Naive B cell (primary cell): ENCODE measurements at places on chromosomes 2 and 18. TPM values are rescaled to one million over a fixed set of nuclear protein-coding genes. Genes with fewer than 3 reads are reported as not detected.

DNA sequence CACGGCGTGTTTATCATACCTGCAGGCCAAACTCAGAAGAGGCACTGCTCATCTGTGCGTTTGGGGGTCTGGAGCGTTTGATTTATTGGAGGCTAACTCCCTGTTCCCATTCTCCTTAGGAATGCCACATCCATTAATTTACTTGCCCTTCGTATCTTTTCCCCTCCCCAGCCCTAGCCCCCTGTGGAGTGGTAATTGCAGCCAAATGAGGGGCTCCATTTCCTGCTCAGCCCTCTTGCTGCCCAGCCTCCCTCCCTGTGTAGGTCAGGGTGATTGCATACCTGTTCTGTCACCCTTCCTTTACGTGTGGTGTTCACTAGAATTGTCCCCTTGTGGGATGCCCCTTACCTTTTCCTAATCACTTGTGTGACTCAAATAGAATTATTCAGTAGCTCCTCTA is 120.4 kb downstream of the MAP3K20 start:
- no peaks in the 10 kb centered on the region for H3K4me1 ChIP-seq
- no peak for DNase-seq
- no peaks in the 10 kb centered on the region for H3K27me3 ChIP-seq
- peaks cover 10% of the 10 kb centered on the region for H3K36me3 ChIP-seq

- H3K36me3 ChIP-seq = no peaks in the 10 kb centered on the region
- H3K27ac ChIP-seq = no peak overlapping the region
- peaks cover 53% of the 10 kb centered on the region for H3K27me3 ChIP-seq
- H3K4me3 ChIP-seq = peak overlapping the region; percentile 28
- DNase-seq = no peak
These were observed 868 bp downstream of the CGREF1 start for GRCh38 chr2:27117995-27118524.

DNA sequence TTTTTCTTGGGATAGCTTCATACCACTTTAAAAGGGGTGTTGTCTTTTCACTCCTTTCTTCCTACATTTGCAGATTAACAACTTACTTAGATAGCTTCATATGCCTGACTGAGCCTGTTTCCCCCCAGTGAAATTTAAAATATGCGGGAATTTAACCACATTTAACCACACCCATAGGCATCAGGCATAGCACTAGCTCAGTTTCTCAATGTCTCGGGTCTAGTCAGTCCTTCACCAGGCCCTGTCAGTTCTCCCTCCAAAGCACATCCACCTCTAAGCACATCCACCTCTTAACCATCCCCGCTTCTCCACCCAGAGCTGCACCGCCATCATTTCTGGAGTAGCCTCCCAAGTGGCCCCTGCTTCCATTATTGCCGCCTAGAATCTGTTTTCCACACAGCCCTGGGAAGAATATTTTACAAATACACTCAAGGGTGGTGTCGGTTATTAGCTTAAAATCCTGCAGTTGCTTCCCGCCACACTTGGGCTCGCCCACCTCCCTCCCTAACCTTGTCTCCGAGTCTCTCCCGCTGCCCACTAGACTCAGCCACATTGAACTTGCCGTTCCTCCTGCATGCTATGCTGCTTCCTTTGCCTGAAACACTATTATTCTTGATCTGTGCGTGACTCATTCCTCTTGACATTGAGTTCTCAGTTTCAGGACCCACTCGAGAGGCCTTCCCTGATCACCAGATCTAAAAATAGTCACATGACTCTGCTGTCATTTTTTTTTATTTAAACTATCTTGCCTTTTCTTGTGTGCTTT is 68.3 kb downstream of the SPTBN1 start:
- no peak for DNase-seq
- H3K36me3 ChIP-seq = no peaks in the 10 kb centered on the region
- H3K4me1 ChIP-seq = peaks cover 6% of the 10 kb centered on the region

GRCh38 chr2:149562324-149562723 is 25.3 kb downstream of the MMADHC start:
- H3K36me3 ChIP-seq = no peaks in the 10 kb centered on the region
- peaks cover 5% of the 10 kb centered on the region for H3K27me3 ChIP-seq
- H3K4me1 ChIP-seq = no peaks in the 10 kb centered on the region
- no peak overlapping the region for H3K27ac ChIP-seq

DNA sequence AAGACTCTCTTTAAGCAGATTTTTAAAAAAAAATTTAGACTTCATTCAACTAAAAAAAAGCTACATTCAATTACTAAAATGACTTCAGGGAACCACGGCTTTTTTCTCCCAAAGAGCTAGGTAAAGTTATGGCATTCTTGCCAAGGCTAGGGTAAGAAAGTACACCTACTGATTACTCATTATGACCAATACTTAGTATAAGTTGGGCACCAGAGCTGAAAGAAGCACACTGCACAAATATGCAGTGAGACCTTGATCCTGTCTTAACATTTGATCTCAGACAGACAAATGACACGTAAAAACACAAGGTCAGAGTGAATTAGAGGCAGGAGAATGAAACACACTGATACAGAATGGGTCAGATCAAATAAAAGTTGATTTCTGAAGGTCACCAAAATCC is 88.7 kb downstream of the THADA start:
- H3K27ac ChIP-seq = no peak overlapping the region
- no peak for DNase-seq
- no peaks in the 10 kb centered on the region for H3K4me1 ChIP-seq
- H3K4me3 ChIP-seq = no peak overlapping the region
- H3K27me3 ChIP-seq = no peaks in the 10 kb centered on the region

- no peak for DNase-seq
- H3K27ac ChIP-seq = no peak overlapping the region
- H3K27me3 ChIP-seq = peaks cover 44% of the 10 kb centered on the region
- no peak overlapping the region for H3K4me3 ChIP-seq
- peaks cover 6% of the 10 kb centered on the region for H3K4me1 ChIP-seq
These were observed 2.7 kb upstream of the PID1 start for GRCh38 chr2:229273723-229274338.

DNA sequence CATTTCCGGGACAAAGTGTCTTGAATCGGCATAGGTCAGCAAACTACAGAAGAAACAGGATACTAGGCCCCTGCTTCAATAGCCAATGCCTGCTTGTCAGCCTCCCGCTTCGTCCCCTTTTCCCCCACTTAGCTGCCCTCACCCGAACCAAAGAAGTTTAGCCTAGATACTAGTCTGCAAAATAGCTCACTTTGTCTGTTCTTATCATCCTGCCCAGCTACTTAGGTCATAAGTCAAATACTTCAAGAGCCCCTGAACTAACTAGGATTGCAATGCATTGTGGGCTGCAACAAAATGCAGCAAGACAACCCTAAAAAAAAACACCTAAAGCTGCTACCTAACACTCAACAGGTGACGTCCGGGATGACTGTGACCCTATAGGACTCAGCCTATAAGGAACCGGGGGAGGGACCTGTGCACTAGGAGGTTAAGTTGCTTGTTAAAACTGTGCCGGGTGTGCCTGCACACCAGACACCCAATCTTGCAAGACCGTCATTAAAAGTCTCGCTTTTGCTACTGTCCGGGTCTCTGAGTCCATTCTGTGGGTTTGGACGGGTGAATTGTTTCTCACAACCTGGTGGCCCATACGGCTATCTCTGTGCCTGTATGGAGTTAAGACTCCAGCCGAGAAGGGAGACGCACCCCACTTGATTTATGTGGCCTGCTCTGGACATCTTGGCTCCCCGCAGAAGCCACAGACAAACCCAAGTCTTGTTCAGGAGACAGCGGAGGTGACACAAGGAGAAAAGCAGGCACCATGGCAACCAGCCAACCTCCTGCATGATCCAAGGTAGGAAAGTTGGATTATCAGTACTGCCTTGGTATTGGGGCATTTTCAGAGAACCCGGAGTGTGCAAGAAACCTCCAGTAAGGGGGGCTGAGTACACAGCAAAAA is 105.9 kb downstream of the HIBCH start:
- H3K27ac ChIP-seq = peak overlapping the region; percentile 45
- DNase-seq = no peak
- H3K36me3 ChIP-seq = peaks cover 9% of the 10 kb centered on the region
- H3K4me3 ChIP-seq = no peak overlapping the region

- peak overlapping the region; percentile 83 for H3K4me3 ChIP-seq
- H3K27ac ChIP-seq = peak overlapping the region; percentile 6
- no peaks in the 10 kb centered on the region for H3K27me3 ChIP-seq
- H3K4me1 ChIP-seq = peaks cover 42% of the 10 kb centered on the region
- no peaks in the 10 kb centered on the region for H3K36me3 ChIP-seq
These were observed 19.4 kb downstream of the DOK1 start for GRCh38 chr2:74573747-74574562.

GRCh38 chr2:88654714-88655113 is 27.4 kb upstream of the EIF2AK3 start:
- H3K4me1 ChIP-seq = no peaks in the 10 kb centered on the region
- H3K27ac ChIP-seq = no peak overlapping the region
- no peak for DNase-seq
- H3K27me3 ChIP-seq = no peaks in the 10 kb centered on the region

- no peaks in the 10 kb centered on the region for H3K4me1 ChIP-seq
- peaks cover 67% of the 10 kb centered on the region for H3K36me3 ChIP-seq
- no peak for DNase-seq
- no peaks in the 10 kb centered on the region for H3K27me3 ChIP-seq
These were observed 75.3 kb downstream of the CCDC93 start for GRCh38 chr2:117938611-117939010.

DNA sequence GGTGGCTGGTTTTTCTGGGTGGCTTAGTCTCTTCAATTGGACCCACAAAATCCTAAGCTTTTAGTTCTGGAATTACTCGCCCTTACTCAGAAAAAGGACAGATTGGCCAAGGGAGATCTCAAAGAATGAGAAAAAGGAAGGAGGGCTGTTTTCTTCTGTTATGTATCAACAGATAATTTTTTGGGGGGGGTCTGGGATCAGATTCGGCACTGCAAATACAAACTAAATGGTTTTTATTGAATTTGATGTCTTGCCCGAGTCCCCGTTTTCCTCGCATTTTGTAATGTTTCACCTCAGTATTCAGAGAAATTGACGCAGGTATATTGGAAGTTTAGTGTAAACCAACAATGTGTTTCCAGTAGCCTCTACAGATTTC is 762 bp downstream of the YIPF4 start:
- DNase-seq = no peak
- H3K36me3 ChIP-seq = peaks cover 7% of the 10 kb centered on the region
- H3K4me1 ChIP-seq = peaks cover 18% of the 10 kb centered on the region
- H3K27me3 ChIP-seq = peaks cover 11% of the 10 kb centered on the region

RNU2-63P gene
- polyA plus RNA-seq = not detected

TMEM17 gene
- polyA plus RNA-seq = not detected

CD8B2 gene
- polyA plus RNA-seq = not detected
